Stimulated activated CD4-positive, alpha-beta T cell treated with anti-CD3 and anti-CD28 coated beads, Interleukin-4, amount 100 ng/mL, for 4 hours (primary cell): ENCODE measurements at places on chromosomes 16 and 17.

DNA sequence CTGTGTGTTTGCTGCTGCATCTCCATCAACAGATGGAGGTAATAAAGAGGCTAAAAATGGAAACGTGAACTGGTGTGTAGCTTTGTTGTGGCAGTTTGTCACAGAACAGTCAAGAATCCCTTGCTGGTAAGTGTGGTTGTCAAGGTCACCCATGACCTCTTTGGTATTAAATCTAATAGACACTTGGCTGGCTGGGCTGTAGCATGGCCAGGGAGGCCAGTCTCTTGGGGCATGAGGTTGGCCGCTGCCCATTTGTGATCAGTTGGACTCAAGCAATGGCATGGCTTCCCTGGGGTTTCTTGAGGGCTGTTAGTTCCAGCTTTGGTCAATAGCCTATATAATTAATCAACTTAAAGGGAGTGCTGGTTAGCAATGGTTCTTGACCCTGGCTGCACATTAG lies 14.8 kb upstream of the HS3ST2 start:
- DNase-seq, result no peak

GRCh38 chr17:34095106-34095505 lies 160.0 kb upstream of the CCL2 start:
- DNase-seq, result no peak

GRCh38 chr17:32152130-32152529 lies 9.8 kb downstream of the RHOT1 start:
- no peak for DNase-seq

- no peak for DNase-seq
Observed at GRCh38 chr16:85436636-85437165, 176.4 kb upstream of the GSE1 start.

GRCh38 chr16:48361540-48362144 lies 23.6 kb downstream of the SIAH1 start:
- DNase-seq, result no peak

- no peak for DNase-seq
Observed at GRCh38 chr17:34207572-34207971, 47.5 kb upstream of the CCL2 start.
